ENCODE measurements at places on chromosomes 13 and 19. TPM values are rescaled to one million over a fixed set of nuclear protein-coding genes. Genes with fewer than 3 reads are reported as not detected.

Gene SHC2
- total RNA-seq: 6.7 TPM

Gene SMARCA4
- total RNA-seq: 36.2 TPM

GRCh38 chr13:109401307-109401706, 385.1 kb downstream of the IRS2 start:
- DNase-seq: no peak

GRCh38 chr13:53501387-53501786, 472.8 kb downstream of the OLFM4 start:
- DNase-seq: no peak

- DNase-seq: no peak
Observed at GRCh38 chr13:84931264-84931663, 868.0 kb downstream of the SLITRK6 start.

DNA sequence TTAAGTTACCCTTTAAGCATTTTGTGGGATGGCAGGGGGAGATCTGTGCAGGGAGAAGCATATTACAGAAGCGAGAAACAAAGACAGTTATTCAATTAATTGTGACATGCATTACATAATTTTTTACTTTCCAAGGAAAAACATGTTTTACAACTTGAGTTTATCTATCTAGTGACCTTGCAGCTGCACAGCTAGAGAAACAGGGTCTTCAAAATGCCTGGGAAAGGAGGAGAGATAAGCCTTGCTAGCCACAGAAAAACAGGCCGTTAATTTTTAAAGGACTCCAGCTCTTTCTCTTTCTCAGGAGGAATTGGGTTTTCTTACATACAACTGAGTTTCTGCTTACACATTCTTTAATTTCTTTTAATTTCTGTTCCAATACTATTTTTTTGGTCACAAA, 14.8 kb upstream of the ZNF431 start:
- no peak for DNase-seq

DNA sequence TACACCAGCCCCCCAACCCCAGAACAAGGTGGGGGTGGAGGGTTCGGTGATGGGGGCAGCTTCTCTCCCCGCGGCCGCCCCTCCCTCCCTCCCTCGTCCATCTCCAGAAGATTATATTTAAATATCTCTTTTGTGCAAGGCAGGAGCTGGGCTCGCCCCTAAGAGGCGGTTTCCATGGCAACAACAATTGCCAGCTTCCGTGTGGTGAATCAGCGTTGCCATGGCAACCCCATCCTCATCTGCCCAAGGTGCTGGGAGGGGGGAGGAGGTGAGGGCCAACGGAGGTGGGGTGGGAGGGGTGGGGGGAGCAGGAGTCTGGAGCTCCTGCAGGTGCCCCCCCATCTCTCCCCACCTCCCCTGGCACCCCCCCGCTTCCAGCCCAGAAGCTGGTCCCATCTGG, 46.4 kb downstream of the CELF5 start:
- no peak for DNase-seq
